ENCODE measurements at places on chromosomes 3 and 15.

DNA sequence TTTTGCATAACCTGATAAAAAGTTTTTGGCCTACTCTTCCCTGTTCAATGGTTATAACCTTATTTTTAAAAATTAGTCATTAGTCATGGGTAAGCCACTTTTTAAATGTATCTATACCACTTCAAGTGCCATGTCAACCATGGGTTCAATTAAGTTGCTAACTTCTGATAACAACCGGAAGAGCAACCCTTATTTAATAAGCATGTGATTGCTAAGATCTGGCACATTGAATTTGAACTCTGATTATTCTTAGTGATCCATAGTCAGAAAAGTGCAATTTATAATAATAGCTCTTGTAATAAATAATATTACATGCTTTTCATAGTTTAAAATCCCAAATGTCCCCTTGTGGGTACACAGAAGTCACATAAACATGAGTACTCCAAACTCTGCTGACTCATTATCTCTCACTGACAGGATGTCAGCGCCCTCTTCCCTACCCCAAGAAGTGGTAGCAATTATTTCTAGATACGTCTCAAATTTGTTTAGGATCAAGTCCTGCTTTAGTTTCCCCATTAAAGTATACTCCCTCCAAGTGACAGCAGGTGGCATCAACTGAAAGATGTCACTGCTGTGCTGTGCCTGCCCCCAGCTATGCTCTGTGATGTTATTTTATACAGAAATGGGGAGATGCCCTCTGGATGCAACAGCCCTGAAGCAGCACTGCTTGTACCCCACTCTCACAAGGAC, 18.6 kb downstream of the SAMD7 start:
- H3K4me1 ChIP-seq = peaks cover 5% of the 10 kb centered on the region
- no peak overlapping the region for H3K27ac ChIP-seq
- no peaks in the 10 kb centered on the region for H3K36me3 ChIP-seq
- no peak for DNase-seq
- no peak overlapping the region for H3K4me3 ChIP-seq

GRCh38 chr3:186035277-186035676, 73.6 kb downstream of the ETV5 start:
- no peaks in the 10 kb centered on the region for H3K36me3 ChIP-seq
- H3K27ac ChIP-seq = no peak overlapping the region
- peaks cover 27% of the 10 kb centered on the region for H3K27me3 ChIP-seq
- no peak overlapping the region for H3K4me3 ChIP-seq
- no peak for DNase-seq

GRCh38 chr15:31148297-31149087, 47.0 kb upstream of the TRPM1 start:
- no peak overlapping the region for H3K27ac ChIP-seq
- no peak overlapping the region for H3K4me3 ChIP-seq
- DNase-seq = no peak
- H3K27me3 ChIP-seq = peaks cover 5% of the 10 kb centered on the region

GRCh38 chr15:68434021-68434420, 2.1 kb upstream of the ITGA11 start:
- no peak overlapping the region for H3K27ac ChIP-seq
- no peaks in the 10 kb centered on the region for H3K36me3 ChIP-seq
- peaks cover 60% of the 10 kb centered on the region for H3K27me3 ChIP-seq
- DNase-seq = no peak
- no peaks in the 10 kb centered on the region for H3K4me1 ChIP-seq
